ENCODE measurements at places on chromosomes 7 and 10. TPM values are rescaled to one million over a fixed set of nuclear protein-coding genes. Genes with fewer than 3 reads are reported as not detected.

DNA sequence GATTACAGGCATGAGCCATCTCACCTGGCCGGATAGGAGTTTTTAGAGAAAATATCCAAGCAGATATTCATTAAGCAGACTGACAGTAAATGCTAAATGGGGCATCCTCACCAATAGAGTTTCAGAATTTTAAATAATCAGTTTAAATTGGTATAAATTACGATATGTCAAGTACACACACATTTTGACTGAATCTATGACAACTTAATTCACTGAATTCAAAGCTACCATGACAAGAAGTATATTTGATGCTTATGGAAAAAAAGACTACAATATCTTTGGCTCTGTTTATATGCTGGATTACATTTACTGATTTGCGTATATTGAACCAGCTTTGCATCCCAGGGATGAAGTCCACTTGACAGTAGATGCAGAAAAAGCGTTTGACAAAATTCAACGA lies 774.7 kb downstream of the PCDH15 start:
- no peak for DNase-seq

- no peak for DNase-seq
Observed at GRCh38 chr7:33191340-33191739, 62.0 kb downstream of the BBS9 start.

- DNase-seq, result peak; percentile 64
Observed at GRCh38 chr10:122207596-122207995, 63.5 kb upstream of the BTBD16 start.

DNA sequence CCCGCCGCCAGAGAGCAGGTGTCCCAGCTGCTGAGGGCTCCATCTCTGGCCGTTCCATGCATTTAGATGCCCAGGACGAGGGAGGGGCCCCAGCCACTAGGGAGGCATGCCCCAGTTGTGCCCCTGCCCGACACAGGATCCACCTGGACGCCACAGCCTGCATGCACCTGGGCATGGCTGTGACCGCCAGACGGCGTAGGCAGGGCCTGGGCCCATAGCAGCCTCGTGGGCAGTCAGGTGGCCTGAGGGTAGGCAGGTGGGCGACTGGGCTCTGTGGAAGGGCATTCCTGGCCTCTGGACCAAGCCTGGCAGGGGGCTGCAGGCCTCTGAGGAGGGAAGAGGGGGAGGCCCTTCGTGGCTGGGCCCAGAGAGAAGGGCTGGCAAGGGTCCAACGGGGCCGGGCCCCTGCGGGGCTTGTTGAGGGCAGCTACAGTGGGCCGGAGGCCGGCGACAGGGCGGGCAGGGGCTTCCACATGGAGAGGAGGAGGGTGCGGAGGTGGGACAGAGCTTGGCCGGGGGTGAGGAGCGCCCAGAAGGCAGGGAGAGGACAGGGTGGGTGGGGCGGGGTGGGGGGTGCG lies 76.0 kb upstream of the NKX6-2 start:
- DNase-seq, result no peak

- no peak for DNase-seq
Observed at GRCh38 chr10:1410469-1411395, 326.6 kb downstream of the ADARB2 start.

DNA sequence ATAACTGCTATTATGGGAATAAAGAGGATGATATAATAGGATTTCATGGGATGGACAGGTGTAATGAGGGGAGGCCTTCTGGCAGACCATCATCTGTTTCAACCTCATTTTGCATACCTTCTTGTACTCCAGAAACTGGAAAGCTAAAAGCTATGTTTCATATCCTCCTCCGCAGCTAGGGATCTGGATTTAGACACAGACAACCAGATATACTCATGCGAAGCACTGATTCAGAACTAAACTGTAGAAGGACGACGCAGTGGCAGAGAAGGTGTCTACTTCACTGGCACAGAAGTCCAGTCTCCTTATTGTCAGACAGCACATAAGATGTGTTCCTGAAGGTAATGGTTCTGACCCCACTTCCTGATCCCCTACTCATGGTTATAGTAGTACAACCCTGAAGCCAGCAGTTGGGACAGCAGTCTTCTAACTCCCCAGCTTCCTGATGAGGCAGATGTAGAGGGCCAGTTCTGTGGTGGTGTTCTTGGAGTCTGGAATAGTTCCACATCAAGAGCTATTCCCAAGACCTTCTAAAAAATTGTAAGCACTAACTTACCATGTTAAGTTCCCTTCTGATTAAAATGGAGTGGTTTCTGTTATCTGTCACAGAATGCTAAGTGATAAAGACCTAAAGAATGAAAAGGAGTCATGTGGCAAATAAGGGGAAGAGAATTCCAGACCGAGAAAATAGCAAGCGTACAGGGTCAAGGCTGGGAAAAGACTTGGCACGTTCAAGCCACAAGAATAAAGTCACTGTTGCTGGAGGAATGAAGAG lies 550.3 kb downstream of the GRM8 start:
- no peak for DNase-seq

DNA sequence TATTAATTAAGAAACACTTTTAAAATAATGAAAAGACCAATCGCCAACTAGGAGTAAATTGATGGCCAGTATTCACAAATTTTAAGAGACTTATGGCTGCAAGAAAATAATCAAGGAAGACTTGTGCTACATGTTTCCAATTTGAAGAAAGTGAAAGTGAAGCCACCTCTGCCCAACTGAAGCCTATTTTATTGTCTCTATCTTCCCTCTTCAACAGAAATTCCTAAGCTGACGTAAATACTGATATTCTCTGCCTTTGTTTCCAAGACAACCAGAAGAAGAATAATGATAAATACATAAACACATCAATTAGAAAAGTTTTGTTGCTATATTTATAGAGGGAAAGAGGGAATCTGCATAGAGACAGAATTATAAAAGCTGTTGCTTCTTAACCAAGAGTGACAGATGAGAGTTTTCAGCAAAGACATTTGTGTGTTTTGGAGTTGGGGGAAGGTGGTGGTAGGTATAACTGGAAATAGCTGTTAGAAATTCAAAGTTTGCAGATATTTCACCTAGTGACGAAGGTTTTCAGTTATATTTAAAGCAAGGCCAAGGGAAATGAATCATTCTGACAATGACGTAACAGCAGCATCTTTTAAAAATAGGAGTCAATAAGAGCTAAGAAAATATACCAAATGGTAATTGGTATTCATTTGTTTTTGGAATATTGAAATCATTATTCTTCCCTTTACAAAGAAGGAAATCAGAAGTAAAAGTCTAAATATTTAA lies 576.6 kb upstream of the SORCS1 start:
- DNase-seq, result no peak

- DNase-seq, result no peak
Observed at GRCh38 chr10:112376396-112376790, 2.5 kb downstream of the ACSL5 start.

DNA sequence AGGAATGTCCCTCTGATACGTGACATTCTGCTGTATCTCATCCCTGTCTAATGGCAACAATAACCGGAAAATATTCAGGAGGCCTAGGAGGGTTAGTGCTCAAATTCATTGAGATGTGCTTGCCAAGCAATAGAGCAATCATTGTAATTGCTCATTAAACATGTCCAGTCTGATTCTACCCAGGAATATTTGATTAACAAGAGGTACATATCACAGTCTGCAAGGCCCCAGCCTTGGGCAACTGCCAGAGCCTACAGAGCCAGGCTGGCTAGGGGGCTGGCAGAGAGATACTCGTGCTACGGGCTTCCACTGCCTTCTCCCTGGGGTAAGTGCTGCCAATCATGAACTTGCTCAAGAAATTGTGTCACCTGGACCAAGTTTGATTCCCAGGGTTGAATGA lies 99.1 kb downstream of the ALOX5 start:
- no peak for DNase-seq

DNA sequence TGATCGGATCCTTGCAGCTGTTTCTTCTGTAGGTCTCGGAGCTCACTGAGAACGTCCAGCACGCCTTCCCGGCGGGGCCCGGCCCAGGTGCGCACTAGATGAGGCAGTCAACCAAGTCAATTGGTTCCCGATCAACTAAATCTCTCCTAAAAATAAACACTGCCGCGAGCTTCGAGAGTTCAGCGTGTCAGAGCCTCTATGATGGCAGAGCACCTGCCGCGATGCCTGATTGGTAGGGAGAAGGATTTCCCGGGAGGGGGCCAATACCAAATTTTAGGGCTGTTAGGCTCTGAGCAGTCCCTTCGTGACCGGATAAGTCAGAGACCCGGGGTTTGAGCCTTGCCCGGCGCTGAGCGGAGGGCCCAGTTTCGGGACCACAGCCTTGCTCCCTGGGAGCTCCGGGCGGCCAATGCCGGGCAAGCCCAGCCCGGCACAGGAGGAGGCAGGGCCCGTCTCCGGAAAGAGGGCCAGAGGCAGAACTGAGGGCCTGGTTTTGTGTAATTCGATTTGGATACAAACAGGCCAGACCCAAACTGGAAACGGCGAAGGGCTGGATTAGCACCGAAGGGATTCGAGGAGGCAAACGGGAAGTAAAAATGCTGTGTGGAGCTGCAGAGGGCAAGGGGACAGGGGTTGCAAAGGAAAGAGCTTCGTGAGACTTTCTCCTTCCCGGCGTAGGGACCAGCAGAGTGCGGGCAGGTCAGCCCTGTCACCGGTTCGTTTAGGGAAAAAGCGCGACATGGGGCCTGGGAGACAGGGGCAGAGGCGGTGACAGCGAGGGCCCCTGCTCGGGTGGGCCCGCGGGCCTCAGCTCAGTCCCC lies 569 bp downstream of the SLC26A5 start:
- DNase-seq, result no peak

DNA sequence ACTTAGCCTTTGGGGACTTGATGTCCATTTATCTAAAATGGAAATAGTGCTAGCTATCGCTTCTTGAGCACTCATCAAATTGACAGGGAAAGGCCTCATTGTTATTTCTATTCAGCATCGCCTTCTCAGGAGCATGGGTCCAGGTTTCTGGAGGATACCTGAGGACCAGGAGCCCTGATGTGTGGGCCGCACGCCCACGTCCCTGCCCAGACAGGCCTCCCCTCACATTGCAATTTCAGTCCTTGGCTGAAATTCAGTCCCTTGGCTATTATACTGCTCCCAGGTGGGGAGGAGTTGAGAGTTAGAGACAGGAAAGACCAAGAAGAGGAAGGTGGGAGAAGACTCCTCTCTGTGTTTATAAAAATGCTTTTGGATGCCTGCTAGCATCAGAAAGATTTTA lies 38.9 kb downstream of the GPRIN2 start:
- DNase-seq, result no peak

DNA sequence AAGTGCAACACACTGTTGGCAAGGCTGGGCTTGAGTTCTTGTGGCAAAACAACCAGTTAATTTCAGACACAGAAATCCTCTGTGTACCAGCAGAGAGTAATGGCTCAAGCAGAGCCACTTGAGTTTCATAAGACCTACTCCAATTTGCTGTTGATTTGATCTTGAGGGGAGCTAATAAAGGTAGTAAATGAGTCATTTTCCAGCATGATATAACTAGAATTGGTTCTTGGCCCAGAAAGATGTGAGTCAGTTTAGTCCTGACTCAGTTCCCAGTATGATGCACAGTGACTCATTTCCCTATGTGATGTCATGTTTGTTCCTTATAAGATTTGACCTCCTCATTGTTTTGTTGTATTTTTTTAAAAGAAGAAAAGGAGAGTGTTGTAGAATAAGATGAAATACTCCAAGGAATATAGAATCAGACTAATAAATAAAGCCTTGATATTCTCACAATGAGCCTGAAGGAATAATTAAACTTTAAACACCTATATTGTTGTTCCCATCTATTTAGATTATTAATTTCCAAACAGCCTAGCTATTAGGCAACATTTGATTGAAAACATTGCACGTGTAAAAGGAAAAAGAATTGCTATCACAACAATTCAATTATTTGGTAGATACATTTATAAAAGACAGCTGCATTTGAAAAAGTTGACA lies 186.2 kb downstream of the REEP3 start:
- DNase-seq, result no peak

DNA sequence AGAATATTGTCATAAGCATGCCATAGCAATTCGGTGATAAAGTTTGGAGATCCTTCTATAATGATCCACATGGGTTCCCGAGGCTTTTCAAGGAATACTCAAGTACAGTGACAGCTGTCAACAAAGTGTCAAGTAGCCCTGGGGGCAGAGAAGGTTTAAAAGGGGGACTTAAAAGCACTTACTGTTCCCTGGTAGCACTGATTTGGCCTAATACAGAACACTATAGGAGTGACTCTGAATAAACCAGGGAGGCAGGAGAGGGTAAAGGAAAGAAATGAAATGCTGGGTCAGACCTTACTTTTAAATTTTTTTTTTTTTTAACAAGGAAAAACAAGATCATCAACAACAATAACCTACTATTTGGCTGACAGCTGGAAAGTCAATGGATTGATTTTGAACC lies 20.1 kb downstream of the CHCHD3 start:
- no peak for DNase-seq

DNA sequence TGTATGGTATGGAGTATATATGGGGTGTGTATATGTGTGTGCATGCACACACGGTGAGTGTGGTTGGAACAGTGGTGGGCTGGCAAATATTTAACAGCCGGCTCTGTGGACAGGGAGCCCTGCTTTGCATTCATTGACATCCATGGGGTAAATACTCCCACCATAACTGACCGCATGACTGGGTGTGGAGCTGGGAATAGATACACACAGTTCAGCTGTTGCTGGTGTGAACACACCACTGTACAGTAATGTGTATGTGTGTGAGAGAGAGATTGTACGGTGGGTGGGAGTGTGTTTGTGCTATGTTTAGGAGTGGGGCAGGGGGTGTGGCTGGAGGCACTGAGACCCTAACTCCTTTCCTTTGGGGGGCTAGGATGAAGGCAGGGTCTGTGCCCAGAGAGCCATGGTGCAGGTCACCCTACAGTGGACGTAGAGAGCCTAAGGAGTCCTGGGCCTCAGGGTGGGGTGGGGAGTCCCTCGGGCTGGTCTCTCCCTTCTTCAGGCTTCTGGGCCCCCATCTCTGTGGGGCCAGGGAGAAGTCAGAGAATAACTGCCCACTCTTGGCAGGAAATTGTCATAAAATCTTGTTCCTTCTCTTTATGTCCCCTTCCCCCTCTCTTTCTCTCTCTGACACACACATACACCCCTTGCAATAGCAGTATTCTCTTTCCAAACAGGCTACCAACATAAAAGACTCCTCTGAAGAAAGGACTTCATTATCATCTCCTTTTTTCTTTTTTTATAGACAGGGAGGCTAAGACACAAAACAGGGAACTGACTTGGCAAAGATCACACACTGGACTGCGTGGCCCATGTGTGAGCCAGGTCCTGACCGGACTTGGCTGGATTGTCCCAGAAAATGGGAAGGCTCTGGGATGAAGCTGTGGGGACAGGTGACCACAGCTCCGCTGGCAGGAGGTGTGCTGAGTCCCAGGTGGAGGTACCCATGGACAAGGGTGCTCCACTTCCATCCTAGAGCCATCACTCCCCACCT lies 3.2 kb downstream of the SFRP5 start:
- no peak for DNase-seq

GRCh38 chr7:6516387-6516983 lies 34.8 kb downstream of the GRID2IP start:
- peak; percentile 84 for DNase-seq

GRCh38 chr7:28507525-28508282 lies 95.4 kb downstream of the CREB5 start:
- no peak for DNase-seq

Gene IDI2
- polyA plus RNA-seq, result 0.17 TPM

Gene OR2A7
- polyA plus RNA-seq, result 3.2 TPM

Gene CYP2C9
- polyA plus RNA-seq, result 4.1 TPM

Gene DRGX
- not detected for polyA plus RNA-seq

Gene NEUROD6
- polyA plus RNA-seq, result not detected

Gene PRSS2
- polyA plus RNA-seq, result not detected

Gene INA
- 1.2 TPM for polyA plus RNA-seq

Gene ZNF25
- polyA plus RNA-seq, result 12.6 TPM

Gene ELMO1
- polyA plus RNA-seq, result 11.4 TPM

Gene WDFY4
- polyA plus RNA-seq, result 2.4 TPM

Gene CYP3A4
- 0.36 TPM for polyA plus RNA-seq
